ENCODE measurements at places on chromosomes 5 and 9.

- DNase-seq: peak; percentile 75
Measured at GRCh38 chr5:179825655-179826182, 5.0 kb downstream of the SQSTM1 start.

GRCh38 chr5:134029156-134029555, 24.4 kb upstream of the VDAC1 start:
- peak; percentile 19 for DNase-seq

DNA sequence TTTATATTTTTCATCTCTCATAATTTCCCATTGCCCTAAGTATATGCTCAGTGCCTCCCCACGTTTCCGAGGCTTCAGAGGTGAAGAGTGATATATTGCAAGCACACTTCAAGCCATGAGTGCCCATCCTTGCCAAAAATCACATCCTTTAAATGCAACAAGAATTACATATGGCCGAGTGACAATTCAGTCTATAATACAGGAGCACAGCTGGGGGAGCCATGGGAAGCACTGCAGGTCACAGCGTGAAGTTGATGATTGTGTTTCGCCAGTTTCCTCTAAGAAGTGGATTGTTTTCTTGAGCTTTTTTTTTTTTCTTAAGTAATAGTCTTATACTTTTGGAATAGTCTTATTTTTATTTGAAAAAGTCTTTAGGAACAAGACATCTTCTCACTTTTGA, 61.1 kb downstream of the MTRR start:
- no peak for DNase-seq

DNA sequence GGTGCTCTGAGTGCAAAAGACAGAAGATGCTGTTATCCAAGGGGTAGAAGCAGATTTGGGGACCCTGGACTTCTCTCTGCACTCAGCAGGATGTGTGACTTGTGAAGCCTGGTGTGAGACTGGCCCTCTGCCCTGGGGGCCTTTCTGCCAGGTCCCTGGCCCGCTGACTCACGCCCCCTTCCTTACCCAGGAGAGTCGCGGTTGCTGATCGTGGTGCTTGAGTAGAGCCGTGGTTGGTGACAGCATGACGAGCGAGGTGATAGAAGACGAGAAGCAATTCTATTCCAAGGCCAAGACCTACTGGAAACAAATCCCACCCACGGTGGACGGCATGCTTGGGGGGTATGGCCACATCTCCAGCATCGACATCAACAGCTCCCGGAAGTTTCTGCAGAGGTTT, 6.5 kb downstream of the NTMT1 start:
- DNase-seq: peak; percentile 31

- DNase-seq: no peak
Measured at GRCh38 chr5:2220741-2221140, 338.0 kb upstream of the IRX4 start.

DNA sequence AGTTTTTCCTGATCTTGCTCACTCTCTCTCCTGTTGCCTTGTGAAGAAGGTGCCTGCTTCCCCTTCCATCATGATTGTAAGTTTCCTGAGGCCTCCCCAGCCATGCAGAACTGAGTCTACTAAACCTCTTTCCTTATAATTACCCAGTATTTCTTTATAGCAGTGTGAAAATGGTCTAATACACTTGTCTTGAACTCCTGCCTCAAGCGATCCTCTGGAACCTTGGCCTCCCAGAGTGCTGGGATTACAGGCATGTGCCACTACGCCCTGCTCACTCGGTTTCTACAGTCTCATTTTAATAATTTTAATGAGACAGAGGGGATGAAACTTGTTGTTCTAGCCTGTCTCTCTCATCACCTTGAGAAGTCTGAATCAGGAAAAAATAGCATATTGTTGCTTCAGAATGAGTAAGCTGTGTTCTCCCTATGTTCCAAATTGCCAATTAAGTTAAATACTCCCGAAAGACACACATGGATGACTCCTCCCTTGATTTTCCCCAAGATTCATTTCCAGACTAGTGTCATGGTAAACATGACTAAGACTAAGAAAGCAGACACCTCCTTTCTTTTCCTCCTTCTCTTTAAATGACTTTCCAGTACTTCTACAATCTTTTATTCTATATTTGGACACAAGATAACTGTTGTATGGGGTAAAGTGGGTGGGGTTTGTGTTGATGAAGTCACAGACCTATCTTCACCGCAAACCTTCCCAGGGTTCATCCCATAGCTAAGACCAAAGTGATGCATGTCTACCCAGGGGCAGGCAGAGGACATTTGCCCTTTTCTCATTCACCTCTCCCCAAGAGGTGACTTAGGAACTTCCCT, 7.8 kb upstream of the DNAJC18 start:
- DNase-seq: no peak

- no peak for DNase-seq
Measured at GRCh38 chr5:2263763-2264162, 381.0 kb upstream of the IRX4 start.

DNA sequence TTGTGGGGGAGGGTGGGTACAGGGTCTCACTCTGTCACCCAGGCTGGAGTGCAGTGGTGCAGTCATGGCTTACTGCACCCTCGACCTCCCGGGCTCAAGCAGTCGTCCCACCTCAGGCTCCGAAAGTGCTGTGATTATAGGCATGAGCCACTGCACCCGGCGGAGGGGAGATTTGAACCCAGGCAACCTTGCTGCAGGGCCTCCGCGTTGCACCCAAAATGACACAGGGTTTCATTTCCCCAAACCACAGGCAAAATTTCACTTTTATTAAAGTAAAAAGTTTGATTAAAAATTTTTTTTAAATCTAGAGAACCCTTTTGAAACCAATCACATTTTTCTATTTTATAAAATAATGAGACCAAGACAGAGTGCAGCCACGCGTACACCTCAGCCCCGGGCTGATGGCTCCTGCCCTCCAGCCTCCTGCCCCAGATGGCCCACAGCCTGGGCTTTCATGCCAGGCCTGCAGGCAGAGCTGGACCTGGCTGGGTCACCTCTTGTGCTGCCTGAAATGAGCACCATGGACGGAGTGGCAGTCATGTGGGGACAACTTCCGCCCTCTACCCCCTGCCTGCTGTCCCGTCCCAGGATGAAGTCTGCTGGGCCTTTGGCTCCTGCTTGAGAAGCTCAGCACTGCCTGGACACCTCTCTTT, 30.5 kb downstream of the USP20 start:
- no peak for DNase-seq

DNA sequence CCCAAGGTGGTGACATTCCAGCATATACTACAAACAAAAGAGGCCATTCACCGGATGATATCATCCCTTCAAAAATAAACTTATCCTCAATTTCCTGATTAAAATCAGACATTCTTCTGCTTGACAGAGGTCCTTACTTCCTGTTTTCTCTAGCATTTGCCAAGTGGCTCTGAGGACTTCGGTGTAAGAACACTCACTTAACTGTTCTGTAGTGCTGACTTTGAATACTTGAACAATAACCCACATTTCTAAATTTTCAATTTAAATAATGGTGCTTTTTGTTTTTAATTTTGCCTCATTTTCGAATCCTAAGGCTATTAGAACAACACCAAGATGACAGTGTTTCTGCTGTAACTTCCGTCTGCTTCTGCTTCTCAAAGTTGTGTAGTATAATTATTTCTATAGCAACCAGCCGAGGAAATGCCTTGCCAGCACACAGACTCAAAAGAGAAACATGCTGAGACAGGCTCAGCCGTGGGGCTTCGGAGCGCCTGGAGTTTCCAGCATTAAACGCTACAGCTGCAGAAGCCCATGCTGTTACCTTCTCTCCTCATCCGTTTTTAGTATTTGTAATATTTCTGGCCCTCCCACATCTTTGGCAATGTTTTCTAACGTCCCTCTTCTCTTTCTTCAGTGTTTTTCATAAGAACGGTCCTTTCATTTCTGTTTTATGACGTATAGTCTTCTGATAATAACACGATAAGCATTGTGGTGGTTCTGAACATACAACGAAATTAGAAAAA, 19.5 kb upstream of the ANXA1 start:
- peak; percentile 85 for DNase-seq

GRCh38 chr9:131260751-131261452, 15.4 kb downstream of the FAM78A start:
- no peak for DNase-seq

- no peak for DNase-seq
Measured at GRCh38 chr9:88571419-88571818, 36.4 kb downstream of the NXNL2 start.

DNA sequence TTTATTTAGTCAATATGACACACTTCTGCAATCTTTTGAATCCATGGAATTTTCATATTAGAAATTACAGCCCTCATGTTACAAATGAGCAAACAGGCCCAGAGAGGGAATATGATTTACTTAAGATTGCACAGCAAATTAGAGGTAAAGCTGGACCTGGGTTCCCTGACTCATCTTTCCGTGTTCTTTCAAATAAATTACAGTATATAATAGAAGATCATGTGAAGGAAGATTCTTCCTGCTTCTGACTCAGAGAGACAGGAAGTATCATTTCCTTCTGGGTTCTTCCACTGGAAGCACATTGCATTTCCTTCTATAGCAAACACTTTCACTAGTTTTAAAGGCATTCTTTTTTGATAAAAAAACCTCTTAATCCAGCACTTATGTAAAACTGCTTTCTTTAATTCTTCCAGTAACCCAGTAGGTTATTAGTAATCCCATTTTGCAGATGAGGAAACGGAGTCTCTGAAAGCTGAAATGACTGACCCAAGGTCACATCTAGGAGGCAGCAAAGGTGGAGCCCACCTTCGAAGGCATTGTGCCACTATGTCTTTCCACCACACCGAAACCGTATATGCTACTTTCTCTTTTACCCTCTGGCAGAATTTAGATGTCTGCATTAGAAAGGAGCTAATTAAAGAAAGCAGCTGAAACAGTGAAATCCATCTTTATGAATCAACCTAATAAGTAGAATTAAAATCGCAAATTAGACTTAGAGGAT, 566.7 kb upstream of the KLF4 start:
- DNase-seq: no peak

DNA sequence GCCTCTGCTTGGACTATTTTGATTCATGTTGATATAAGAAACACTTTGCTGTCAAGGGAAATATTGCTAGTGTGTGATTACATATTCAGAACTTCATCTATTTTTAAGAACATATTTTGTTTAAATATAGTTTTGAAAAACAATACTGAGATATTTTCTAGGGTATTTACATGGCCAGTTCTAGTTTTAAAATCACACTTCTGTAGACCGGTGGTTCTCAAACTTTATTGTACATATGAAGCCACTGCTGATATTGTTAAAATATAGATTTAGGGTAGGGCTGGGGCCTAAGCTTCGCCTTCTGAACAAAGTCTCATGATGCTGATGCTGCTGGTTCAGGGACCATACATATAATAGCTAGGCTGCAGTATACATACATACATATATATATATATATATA, 1000.0 kb downstream of the PTPRD start:
- no peak for DNase-seq

All from myocyte (in vitro differentiated cells).